ENCODE measurements at places on chromosomes 16 and 17.

DNA sequence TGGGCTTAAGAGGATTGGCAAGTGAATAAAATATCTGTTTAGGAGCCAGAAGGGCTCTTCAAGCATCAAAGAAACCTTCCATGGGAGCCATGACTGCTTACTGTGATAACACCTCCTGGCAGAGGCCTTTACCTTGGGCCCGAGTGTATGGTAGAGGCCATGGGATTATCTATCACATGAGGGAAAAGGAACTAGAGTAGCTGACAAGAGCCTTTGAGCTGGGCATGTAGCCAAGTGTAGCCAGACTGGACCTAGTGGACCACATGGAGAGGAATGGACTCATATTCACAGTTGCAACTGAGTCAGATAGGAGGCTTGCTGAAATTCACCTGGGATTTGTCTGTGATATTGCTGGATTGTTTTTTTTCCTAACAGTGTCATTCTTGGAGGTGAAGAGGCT lies 276.0 kb upstream of the ZFHX3 start:
- no peak for DNase-seq

DNA sequence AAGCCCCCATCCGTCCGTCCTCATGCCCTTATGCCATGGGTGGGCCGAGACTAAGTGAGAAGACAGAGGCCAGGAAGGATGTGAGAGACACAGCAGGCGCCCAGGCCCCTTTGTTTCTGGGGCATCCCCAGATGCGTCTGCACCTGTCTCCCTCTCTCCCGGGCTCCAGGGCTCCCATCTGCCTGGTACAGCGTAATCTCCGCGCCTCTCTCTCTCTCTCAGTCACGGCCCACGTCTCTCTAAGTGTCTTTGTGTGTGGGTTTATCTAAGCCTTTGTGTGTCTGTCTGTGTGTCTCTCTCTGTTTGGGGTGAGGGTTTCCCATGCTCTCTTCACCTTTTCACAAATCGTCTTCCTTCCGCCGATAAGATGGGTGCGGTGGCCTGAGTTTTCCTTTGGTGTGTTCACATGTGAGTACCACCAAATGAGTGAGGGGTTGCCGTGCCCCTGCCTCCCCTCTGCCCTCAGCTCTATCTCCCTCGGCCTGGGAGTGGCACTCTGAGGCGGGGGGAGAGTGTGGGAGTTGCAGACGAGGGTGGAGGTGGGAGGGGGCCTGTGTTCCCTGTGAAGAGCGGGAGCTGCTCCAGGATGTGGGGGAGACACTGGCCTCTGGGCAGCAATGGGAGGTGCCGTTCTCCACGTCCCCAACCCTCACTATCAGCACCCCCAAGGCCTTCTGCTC lies 25.8 kb upstream of the ABCC3 start:
- DNase-seq, result no peak

DNA sequence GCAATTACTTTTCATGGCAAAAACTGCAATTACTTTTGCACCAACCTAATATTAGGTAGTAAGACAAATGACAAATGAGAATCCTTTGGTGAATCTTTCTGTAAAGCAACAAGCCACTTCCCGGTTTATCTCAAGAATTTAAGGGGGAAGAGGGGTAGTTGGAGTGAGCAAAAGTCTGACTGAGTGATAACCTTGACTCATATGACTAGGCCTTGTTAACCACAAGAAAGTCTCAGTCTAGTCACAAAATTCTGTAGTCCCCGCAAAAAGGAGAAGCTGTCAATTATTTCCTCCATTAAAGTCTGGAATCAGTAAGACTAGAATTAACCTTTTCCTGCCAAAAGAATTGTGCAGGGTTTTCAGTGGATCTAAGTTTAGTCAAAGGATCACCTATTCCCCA lies 72.2 kb upstream of the GNAO1 start:
- no peak for DNase-seq

DNA sequence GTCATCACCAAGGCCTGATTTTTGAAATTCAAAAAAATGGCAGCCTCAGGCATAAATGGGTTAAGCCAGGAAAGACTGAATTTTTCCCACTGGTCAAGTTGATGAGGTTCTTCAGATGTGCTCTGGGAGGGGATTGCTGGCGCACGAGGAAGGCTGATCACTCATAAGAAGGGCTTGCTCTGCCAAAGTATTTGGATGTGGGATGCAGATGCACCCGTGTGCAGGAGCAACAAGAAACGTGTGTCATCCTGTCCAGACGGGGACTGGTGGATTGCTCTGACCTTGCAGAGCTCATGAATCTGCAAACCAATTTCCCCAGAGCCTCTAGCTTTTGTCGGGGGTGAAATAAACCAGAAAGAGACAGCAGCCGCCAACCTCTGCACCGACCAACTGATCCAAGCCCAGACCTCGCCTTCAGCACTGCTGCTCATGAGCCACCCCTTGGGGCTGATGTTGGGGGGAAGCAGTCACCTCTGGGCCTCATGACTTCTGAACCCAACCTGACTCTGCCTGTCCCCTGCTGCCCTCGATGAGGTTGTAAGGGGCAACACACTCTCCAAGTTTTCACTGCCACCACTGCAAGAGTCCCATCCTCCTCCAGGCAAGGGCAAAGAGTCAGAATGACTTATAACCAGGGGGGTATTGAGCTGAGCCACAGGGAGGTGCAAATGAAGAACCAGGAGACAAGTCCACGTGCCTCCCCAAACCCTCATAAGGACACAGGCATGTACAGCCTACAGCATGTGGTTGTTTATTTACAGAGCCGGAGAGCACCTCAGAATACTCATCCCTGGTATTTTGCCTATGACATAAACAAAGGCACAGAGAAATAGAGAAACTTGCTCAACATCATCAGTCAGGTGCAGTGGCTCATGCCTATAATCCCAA lies 452.0 kb downstream of the SOX9 start:
- no peak for DNase-seq

GRCh38 chr16:4053301-4053845 lies 62.9 kb downstream of the ADCY9 start:
- DNase-seq, result no peak

DNA sequence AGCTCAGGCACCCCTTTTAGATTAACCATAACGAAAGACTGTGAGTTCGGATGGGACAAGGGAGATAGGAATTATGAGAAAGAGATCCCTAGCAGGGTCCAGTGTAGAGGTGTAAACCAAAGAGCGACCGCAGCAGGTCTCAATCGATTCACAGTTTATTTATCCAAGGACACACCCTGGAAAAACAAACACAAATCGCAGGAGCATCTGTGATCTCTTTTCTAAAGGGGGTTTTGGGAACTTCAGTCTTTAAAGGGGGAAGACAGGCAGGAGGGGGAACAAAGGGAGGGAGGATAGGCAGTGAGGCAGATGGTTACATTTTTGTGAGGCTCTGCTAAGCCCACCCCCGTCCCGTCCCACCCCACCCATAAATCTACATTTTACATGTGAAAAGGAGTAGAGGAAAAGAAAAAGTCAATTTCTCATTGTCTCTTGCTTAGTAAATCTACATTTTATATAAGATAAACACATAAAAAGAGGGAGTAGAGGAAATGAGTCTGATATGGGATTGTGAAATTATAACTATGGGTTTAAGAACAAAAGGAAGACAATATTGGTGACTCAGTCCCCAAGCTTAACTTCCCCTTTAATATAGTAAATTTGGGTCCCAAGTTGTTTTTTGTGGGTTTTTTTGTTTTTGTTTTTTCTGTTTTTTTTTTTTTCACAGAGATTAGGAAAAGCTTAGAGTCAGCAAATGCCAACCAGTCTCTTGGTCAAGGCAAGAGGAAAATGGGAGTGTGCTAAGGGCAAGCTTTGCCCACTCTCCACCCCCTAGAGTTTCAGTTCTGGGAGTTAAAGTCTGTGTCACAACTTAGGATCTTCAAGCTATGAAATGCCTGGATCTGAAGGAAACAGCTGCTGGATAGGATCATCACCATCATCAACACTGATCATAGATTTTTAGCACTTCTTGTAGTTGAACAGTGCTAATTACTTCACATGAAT lies 160.9 kb upstream of the CDH5 start:
- no peak for DNase-seq

DNA sequence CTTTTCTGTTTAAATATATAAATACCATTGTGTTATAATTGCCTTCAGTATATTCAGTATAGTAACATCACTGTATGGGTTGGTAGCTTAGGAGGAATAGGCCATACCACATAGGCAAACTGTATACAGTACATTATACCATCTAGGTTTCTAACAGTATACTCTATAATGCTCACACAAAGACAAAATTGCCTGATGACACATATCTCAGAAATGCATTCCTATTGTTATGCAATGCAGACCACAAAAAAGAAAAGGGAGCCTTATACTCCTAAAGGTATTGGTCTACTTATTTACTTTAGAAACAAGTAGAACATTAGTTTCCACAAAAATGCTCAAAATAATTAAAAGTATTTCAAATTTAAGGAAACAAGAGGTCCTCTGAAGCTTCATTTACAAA lies 47.9 kb downstream of the SETD6 start:
- no peak for DNase-seq

DNA sequence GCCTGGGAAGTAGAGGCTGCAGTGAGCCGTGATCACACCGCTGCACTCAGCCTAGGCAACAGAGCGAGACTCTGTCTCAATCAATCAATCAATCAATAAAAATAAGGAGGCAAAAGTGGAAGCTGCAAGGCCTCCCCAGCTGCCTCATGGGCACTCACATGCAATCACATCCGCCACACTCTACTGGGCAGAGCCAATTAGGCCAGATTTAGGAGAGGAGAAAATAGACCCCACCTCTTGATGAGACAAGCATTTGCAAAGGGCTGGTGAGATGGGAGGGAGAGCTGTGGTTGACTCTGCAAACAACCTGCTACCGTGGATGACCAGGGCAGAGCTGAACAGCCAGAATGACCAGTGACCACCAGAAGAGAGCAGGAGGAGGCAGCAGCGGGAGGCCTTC lies 14.7 kb upstream of the GSG1L start:
- DNase-seq, result no peak

DNA sequence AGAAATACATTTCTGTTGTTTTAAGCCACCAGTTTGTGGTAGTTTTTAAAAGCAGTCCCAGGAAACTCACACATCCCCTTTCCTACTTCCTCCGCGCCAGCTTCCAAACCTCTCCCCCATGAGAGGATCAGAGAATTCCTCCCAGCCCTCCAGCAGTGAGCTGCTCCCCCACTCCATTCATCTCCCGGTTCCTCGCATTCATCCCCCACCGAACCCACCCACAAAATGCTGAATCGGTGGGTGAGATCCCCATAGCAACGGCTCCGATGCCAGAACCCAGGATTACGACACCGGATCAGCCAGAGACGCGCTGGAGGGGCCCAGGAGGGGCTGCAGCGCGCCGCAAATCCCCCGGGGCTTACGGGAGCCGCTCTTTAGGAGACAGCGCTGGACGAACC lies 251.4 kb upstream of the RPL38 start:
- DNase-seq, result no peak

- DNase-seq, result no peak
Observed at GRCh38 chr16:64952177-64952576, 169.7 kb downstream of the CDH11 start.

GRCh38 chr17:2071455-2072281 lies 16.8 kb downstream of the HIC1 start:
- no peak for DNase-seq

DNA sequence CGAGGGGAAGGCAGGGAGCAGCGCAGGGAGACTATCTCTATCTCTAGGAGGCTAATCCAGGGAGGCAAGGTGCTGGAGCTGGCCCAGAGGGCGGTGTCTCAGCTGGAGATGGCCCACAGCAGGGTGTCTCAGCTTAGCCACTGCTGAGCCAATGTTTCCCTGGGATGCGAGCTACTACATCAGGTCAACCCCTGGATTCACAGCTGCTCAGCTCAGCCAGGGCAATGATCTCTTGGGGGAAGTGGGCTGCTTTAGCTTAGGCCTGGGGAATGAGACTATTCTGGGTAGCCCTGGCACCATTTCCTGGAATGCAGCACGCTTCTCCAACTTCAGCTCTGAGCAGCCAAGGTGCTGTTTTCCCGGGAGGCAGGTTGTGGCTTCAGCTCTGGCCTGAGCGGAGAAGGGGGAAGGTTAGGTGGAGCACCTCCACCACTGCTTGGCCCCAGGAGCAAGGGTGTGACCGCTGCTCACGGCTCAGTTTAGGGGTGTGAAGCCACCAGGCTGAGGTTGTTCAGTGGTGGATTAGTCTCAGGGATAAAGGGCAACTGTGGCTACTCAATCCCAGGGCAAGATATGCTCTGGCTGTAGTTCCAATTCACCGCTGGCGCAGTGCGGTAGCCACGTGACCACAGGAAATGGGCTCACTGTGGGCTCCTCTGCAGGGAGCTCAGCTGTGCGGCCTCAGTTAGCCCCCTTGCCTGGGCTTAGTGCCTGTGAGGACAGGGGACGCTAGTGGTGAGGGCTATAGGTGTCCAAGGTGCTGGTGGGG lies 5.2 kb upstream of the PRSS21 start:
- no peak for DNase-seq

GRCh38 chr16:57972306-57972705 lies 1.4 kb upstream of the CNGB1 start:
- no peak for DNase-seq

DNA sequence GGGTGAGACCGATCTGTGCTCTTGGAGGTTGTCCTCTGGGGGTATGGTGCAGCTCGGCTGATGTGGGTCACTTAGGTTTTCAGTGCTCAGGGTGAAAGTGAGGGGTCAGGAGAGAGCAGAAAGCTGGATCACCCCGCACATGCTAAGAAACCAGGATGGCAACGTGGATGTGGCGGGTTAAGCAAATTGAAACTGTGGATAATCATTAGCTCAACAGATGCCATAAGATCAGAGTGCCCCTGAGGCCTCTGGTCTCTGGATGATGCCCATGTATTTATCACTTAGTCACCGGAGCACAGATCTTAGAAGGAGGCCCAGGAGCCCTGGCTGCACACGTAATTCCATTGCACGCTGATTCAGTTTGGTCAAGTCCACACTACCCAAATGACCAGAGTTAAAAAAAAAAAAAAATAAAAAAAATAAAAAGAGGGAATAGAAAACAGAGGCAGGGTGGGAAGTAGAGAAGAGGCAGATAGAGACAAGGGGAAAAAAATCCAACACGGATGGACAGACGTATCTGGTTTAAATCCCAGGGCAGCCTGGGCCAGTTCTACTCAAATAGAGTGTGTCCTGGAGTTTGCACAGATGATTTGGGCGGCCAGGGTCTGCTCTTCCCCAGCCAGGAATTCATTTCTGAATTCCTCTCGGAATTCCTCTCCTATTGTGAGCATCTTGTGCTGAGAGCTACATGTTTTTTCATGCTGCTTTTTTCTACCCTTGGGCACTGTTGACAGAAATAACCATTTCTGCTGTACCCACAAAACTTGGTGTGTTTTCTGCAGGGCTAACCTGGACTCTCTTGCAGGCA lies 378.3 kb downstream of the CPPED1 start:
- DNase-seq, result peak; percentile 5

- DNase-seq, result no peak
Observed at GRCh38 chr16:87657621-87658192, 55.4 kb downstream of the JPH3 start.

- peak; percentile 36 for DNase-seq
Observed at GRCh38 chr16:9647981-9648701, 534.1 kb downstream of the GRIN2A start.

- no peak for DNase-seq
Observed at GRCh38 chr16:50801036-50801435, 59.1 kb downstream of the CYLD start.

GRCh38 chr16:84726669-84727467 lies 27.1 kb downstream of the USP10 start:
- DNase-seq, result no peak
